Adipocyte (in vitro differentiated cells): ENCODE measurements at places on chromosomes 13 and 19.

DNA sequence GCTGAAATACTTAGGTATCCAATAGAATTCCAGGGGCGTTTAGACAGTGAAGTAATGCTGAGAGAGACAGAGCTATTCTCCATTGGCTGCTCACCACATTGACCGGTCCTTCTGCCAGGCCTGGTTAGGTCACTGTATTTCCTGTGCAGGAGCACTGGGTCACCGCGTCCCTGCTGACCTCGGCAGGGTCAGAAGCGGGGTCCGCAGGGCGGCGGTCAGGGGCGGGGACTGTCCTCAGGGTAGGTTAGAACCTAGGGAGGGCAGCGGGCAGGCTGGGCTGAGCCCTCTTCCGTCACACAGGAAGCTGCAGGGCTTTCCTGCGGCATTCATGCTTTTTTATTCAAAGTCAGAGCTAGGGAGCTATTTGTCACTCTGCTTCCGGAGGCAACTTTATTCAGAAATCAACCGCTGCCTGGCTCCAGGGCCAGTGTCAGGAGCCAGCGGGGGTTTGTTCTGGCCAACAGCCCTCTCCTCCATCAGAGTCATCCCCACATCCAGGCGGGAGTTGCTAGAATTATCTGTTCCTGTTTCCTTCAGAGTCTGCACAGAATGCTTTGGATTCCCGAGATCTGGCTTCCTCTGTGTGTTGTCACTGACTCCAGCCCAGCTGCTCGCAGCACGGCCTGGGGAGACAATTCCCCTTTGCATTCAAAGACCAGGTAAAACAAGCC, 81.2 kb upstream of the WASF3 start:
- DNase-seq = peak; percentile 29

DNA sequence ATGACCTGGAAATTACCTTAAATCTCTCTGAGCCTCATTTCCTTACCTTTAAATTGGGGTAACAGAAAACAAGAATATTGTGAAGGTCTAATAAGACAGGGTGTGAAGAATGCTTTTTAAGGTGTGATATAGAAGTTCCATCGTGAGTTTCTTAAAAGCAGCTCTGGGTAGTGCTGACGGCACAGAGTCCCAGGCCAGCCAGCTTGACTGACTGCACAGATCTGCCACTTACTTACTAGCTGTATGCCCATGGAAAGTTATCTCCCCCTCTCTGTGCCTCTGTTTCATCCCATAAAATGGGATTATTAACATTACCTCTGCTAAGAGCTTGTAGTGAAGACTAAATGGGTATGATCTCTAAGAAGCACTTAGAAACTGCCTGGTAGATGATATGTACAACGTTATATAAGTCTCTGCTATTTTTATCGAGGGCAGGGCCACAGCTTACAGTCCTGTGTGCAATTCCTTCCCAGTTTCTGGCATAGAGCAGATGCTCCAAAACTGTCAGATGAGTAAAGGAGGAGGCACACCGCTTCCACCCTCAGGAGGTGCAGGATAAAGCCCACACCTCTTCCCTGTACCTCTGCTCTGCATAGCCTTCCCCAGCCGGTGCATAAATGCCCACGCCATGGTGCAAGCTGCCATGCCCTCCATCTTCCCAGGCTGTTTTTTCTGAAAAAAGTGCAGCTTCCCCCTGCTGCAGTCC, 99.6 kb downstream of the MBNL2 start:
- no peak for DNase-seq

- DNase-seq = no peak
These were observed 3.5 kb downstream of the TMEM150B start for GRCh38 chr19:55321466-55322137.

GRCh38 chr19:47035127-47036096, 13.0 kb downstream of the TMEM160 start:
- peak; percentile 92 for DNase-seq

GRCh38 chr13:37100731-37101130, 4.7 kb downstream of the CSNK1A1L start:
- DNase-seq = no peak

DNA sequence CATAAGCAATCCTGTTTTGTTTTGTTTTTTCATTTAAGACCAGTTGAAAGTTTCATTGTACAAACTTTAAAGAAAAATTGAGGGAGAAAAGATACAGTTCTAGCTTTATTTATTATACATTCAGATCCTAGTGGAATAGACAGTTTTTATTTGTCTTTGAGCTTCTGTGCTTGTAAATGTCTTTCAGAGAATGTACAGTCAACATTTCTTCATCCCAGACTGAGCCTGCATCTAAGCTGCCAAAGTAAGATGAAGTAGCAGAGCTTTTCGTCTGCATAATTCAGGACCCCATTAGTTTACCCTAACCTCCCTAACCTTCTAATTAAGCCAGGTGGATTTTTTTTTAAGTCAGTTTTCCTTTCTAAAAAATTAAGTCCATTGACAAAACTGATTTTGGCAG, 516.7 kb upstream of the HTR2A start:
- no peak for DNase-seq

GRCh38 chr13:86399572-86399971, 600.4 kb upstream of the SLITRK6 start:
- no peak for DNase-seq

- DNase-seq = no peak
These were observed 9.1 kb upstream of the EPHX3 start for GRCh38 chr19:15241259-15241910.

DNA sequence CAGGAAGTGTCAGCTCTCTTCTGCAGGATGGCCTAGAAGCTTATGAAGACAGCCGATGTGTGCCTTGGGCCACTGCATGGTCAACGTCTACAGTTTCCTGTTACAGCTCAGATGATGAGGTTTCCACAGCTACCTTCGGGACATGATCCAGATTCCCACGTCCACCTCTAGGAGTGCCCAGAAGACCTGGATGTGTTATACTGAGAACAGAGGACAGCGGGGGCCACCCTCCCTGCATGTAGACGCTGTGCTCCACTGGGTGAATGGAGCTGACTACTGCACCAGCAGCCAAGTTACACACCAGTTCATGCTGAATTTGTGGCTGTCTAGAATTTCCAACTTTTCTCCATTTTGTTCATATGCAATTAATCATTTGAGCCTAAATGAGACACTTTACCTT, 78.5 kb upstream of the MTIF3 start:
- DNase-seq = no peak

DNA sequence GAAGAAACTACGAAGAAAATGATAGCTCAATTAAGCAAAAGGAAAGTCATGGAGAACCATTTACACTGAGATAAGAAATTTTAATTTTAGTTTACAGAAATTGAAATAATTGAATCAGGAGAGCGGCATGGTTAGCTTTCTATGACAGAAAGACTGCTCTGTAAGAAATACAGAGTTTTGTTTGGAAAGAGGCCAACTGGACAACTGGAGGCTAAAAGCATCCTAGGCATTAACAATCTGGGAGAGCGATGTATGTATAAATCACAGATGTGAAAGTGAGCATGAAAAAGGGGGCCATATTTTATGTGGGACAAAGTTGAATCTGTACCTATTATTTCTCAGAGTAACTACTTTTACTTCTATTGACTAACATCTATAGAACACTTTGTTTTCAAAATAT, 1608.8 kb upstream of the PCDH20 start:
- peak; percentile 49 for DNase-seq

GRCh38 chr19:55646889-55647731, 902 bp upstream of the CCDC106 start:
- DNase-seq = no peak

DNA sequence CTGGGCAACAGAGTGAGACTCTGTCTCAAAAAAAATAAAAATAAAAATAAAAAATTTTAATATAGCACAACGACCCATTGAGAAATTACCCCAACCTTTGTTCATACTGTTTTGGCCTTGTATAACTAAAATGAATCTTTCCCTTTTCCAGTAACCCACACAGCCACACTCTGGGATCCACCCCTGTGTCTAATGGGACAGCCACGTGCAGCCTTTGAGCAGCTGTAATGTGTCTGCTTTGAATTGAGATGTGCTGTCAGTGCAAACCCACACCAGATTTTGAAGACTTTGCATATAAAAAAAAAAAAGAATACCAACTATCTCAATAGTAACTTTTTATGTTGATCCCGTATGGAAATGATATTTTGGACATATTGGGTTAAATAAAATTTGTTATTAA, 112.7 kb upstream of the UBL3 start:
- no peak for DNase-seq

GRCh38 chr19:41694831-41695635, 7.0 kb upstream of the CEACAM7 start:
- no peak for DNase-seq

DNA sequence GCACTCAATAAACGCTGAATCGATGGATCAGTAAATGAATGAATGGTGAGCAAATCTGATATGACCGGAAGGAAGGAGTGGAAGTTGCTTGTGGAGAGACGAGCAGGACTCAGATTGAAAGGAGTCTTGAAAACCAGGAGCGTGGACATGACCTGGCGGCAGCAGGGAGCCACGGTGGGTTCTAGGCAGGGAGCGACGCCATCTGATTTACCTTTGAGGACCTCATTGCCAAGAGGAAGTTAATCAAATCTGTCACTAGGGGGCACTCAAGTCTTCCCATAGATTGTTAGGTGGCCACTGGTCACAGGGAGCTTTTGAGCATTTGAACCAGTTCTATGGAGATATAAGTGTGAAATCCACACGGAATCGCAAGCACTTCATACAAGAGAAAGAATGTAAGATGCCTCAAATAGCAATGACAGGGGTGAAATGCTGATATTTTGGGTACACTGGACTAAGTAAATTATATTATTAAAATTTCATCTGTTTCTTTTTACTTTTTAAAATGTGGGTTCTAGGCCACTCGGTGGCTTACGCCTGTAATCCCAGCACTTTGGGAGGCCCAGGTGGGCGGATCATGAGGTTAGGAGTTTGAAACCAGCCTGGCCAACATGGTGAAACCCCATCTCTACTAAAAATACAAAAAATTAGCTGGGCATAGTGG, 9.2 kb upstream of the FBN3 start:
- DNase-seq = peak; percentile 83

DNA sequence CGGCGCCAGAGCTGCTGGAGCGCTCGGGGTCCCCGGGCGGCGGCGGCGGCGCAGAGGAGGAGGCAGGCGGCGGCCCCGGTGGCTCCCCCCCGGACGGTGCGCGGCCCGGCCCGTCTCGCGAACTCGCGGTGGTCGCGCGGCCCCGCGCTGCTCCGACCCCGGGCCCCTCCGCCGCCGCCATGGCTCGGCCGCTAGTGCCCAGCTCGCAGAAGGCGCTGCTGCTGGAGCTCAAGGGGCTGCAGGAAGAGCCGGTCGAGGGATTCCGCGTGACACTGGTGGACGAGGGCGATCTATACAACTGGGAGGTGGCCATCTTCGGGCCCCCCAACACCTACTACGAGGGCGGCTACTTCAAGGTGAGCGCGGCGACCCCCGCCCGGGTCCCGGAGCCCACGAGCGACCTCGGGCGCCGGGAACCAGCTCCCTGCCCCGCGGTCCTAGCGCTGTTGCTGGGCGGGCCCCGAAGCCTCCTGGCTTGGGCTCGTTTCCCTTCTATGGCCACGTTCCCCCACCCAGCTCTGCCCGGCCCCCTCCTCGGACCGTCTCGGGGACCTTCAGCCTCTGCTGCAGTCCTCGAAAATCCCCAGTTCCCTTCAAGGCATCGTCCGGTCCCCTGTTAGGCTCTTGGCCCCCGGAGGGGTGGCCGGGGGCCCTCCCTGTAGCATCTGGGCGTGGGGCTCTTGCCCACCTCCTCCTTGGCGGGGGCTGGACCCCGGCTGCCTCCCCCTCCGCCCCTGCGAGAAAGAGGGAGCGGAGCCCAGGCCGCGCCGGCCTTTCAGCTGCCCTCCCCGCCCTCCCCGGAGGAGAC, at the start of gene CDC34:
CDC34 (plus strand) TSS at position 8 of the 808 bp plus-strand sequence; CDS start at position 180, 172 bp downstream.
- peak; percentile 39 for DNase-seq

GRCh38 chr13:39521701-39522100, 81.3 kb downstream of the LHFPL6 start:
- DNase-seq = no peak

DNA sequence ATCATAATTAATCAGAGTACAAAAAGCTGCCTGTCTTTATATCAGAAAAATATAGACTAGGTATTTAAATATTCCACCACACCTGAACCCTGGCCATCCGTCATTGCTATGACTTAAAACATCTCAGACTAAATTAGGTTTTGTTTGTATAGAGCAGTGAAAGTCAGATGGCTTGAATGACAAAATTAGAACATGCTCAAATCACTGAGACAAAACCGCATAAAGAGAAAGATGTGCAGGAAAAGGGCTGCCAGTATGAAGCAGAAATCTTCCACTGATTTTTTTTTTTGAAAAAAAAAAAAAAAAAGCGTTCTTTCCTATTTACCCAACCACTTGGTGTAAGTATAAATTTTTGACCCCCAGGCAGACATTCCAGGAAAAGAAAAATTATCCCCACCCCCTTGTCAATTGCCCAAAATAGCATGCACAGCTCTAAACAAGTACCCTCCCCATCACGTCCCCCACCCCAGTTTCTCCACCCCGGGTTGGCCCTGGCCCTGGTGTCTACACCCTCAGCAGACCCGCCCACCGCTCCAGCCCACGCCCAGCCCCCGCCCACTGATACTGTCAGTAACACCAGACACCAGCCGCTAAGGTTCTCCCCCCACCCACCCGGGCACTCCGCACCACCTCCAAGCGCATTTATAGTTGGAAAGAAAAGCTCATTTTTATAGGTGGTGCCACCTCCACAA, 118.6 kb downstream of the URI1 start:
- DNase-seq = no peak

DNA sequence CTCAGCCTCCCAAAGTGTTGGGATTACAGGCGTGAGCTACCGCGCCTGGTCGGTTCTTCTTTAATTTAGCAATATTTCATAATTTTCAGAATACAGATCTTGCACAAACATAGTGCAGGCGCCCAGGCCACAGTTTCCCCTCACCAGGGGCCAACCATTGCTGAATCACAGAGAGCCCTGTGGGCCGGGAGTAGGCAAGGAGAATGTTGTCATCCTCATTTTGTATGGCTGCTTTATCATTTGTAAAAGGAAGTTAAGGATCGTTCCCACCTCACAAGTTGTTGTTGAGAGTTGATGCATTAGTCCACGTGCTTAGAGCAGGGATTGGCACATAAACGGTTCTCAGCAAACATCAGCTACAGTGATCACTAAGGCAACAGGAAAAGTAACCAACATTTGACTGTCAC, 30.2 kb downstream of the MEIS3 start:
- DNase-seq = no peak

DNA sequence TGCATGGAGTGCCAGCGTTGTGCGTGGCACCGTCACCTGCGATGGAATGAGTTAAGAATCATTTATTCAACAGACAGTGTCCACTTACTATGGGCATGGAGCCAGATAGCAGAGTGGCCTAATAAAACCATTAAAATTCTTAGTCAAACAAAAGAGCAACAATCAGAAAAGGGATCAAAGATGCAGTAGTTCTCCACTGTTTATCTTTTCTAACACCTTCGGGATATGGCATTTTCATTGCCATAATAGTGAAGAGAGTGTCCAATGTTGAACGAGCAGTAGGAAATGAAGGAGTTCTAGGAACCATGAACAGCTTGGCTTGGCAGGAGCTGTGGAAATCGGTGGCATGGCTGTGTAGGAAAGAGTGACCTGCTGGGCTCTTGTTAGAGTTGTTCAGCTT, 2.0 kb downstream of the TNFSF11 start:
- no peak for DNase-seq

DNA sequence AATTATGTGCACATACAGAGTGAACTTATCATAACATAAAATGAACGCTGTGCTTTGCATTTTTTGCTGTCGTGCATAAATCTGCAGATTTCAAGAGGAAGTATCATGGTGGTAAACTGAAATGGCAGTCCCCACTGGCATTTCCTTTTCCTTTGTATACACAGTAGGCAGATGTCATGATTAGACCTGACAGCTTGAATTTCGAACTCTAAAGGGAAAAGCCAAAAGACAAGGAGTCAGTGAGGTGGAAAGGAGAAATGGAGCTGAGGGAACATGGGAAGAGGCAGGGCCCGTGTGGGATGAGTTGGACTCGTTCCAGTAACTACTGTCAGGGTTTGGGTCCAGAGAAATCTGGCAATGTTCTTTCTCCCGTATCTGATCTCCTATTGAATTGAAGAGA, 454.1 kb upstream of the SGCG start:
- no peak for DNase-seq
